Vagina (tissue), 2 donors: ENCODE measurements at places on chromosomes 5 and 9.

DNA sequence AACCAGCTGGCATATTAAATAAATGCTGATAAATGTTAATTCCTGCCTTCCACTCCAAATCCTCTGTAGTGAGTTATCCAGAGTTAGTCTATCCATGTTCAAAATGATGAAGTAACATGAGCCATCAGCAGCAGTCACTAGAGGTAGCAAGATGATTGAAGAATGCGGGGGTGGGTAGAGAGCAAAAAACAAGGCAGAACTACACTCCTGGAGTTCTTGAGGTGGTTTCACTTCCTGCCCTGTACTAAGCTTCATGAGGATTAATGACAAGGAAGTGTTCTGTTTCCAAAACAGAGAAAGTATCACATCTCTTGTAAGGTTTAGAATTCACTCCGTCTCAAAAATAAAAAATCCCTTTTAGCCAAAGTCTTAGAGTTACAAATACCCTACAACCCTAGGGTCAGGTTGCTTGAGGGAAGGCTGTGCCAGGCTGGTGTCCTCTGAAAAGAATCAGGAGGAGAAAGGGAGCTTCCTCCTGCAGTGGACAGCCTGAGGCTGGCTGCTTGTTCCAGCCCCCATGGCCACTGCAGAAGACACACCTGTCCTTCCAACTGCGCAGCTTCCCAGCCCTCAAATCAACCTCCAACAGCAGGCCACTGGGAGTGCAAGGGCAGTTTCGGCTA, 180.2 kb downstream of the DENND1A start:
- no peak for DNase-seq

- DNase-seq: no peak
These were observed 31.7 kb downstream of the SARDH start for GRCh38 chr9:133706307-133707050.

- DNase-seq: no peak
These were observed 163.2 kb downstream of the DAB2IP start for GRCh38 chr9:121814594-121814993.

GRCh38 chr9:6656614-6657300, 11.2 kb upstream of the GLDC start:
- no peak for DNase-seq

- no peak for DNase-seq
These were observed 3.9 kb upstream of the FBP1 start for GRCh38 chr9:94643176-94643575.

GRCh38 chr5:157859227-157859575, 256 bp upstream of the CLINT1 start:
- no peak for DNase-seq

DNA sequence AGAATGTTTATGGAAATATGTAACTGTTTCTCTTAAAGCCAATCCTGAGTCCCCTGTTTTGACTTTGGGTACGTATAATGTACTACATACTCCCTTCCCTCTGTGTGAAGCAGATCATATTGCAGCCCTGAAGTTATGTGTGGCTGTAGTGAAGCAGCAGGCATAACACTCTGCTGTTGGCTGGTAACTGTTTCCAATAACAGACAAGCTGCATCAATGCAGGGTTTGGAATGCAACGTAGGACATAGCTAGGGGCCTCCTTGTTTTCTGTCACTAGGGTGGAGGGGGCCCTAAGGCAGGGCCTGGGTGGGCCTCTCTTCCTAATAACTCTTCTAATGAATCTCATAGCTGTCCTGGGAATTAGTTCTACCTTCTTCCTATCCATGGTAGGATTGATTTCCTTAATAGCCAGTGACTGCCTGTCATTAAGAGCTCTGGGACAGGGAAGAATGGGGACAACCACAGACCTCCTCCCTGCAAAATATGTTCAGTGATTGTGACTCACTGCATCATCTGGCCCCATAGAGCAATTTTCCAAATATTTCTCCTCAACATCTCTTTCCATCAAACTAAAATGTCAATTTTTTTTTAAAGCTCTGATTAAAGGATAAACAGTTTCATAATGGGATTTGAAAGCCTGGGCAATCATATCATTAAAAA, 129.6 kb upstream of the HMHB1 start:
- DNase-seq: no peak

GRCh38 chr9:8364026-8364752, 564.6 kb upstream of the DMAC1 start:
- DNase-seq: no peak

DNA sequence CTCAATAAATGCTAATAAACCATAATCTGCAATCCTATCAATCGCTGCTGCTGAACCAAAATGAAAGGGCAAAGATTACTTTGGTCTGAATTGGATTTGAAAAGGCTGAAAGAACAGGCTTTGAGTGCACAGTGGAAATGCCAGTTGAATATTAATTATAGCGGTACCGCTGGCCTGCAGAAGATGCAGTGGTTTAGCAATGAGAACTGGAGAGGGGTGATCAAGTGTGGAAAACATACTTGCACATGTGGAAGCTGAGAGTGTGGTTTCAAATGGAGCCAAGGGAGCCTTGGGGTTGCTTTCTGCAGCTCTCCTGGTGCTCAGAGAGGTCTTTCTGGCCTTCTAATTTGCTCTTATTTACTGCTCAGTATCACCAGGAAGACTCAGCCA, 133.9 kb downstream of the PTTG1 start:
- no peak for DNase-seq

- no peak for DNase-seq
These were observed 46.9 kb downstream of the CSNK1G3 start for GRCh38 chr5:123558762-123559433.

DNA sequence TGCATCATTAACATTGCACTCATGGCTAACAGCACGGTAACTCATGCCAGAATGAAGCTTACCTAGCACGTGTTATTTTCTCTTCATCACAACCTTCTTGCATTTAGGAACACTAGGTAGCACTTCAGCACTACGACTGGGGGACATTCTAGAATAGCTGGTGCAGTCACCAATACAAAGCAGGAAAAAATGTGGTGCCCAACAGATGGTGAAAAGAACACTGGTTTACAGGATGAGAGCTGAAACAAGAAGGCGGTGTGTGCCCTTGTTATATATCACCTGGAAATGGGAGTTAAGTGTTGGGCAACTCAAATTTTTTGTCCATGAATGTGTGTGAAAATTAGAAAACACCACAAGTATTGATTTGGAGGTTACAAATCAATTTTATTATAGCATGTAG, 30.0 kb downstream of the GALNT12 start:
- DNase-seq: no peak

GRCh38 chr9:72041775-72042194, 18.6 kb downstream of the C9orf57 start:
- no peak for DNase-seq

GRCh38 chr5:68182094-68182493, 33.5 kb upstream of the PIK3R1 start:
- no peak for DNase-seq

GRCh38 chr9:95459851-95460517, 56.8 kb downstream of the PTCH1 start:
- no peak for DNase-seq

DNA sequence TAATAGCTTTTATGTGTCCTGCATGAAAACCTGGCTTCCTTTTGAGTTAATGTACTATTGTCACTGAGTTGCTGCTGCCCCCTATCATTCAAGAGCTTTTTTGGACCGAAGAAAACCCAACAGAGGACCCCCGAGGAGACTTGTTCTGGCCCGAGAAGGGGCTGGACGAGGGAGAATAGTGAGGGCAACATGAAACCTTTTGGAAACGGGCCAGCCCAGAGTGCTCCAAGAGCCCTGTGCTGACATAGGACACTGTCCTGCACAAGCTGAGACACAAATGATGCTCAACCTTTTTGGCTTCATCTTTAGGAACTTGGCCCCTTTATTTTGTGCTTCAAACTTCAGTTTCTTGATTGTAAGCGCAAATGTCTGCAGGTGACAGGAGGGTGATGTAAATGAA, 4.0 kb upstream of the GADD45G start:
- DNase-seq: no peak

- no peak for DNase-seq
These were observed 30.9 kb upstream of the SLC46A2 start for GRCh38 chr9:112921549-112921948.

- no peak for DNase-seq
These were observed 159.2 kb downstream of the SNX18 start for GRCh38 chr5:54676481-54677340.

- no peak for DNase-seq
These were observed 137.0 kb downstream of the CCDC192 start for GRCh38 chr5:127840198-127840524.

- no peak for DNase-seq
These were observed 362.4 kb downstream of the NDUFS4 start for GRCh38 chr5:53922508-53923498.

DNA sequence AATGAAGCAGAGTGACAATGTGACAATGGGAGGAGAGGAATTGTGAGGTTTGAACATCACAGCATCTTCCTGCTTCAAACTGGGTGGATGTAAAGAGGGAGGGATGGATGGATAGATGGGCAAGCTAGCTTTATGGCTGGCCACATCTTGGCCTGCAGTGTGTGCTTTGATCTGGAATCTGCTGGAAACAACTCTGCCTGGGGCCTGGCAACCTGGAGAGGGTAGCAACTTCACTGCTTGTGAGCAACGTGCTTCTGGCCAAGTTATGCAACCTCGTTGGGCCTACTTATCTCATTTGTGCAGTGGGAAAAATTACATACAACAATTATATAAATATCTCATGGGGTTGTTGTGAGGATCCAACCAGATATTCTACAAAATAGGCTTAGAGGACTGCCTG, 5.3 kb downstream of the IL9 start:
- no peak for DNase-seq

GRCh38 chr5:154737667-154738320, 17.4 kb upstream of the LARP1 start:
- DNase-seq: no peak

DNA sequence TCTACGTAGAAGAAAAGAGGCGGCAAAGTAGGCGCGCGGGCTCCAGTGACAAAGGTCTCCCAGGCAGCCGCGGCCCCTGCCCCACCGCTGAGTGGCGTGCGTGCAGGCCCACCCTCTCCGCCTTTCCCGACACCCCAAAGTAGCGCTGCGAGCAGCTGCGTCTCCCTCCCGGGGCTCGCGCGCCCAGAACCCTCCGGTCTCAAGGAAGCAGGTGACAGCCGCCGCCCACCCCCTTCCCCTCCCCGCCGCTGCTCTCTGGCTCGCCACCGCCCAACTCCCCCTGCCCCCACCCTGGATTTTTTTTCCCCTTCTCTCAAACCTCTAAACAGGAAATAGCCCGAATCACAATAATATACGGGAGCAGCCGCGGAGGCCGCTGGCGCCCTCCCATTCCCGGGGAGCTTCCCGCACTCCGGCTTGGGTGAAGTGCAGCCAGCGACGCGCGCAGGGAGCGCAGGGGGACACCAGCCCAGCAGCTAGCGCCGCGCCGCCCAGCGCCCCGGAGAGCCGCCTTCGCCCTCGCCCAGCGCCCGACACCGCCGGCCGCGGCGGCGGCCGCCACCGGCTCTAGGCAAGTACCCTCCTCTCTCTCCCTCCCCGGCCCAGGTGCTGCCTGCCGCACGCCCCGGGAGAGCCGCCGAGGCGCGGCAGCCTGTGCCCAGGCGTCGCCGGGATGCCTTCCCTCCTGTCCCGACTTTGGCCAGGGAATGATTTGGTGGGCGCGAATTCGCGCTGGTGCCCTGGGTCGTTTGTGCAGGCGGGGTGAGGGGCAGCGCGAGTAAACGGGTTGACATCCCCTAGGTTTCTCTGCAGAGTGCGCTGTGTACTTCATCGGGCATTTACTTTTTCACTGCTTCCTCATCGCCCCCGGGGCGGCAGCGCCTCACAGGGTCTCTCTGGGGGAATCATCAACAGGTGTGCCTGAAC, 52.7 kb upstream of the TJP2 start:
- no peak for DNase-seq

- no peak for DNase-seq
These were observed 21.3 kb downstream of the CCDC69 start for GRCh38 chr5:151202381-151203139.

DNA sequence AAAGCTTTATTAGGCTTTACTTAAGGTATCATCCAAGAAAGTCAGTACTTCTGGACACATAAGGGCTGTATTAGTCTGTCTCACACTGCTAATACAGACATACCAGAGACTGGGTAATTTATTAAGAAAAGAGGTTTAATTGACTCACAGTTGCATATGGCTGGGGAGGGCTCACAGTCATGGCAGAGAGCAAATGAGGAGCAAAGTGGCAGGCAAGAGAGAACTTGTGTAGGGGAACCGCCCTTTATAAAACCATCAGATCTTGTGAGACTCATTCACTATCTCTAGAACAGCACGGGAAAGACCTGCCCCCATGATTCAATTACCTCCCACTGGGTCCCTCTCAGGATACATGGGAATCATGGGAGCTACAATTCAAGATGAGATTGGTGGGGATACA, 49.2 kb upstream of the SLC44A1 start:
- no peak for DNase-seq

DNA sequence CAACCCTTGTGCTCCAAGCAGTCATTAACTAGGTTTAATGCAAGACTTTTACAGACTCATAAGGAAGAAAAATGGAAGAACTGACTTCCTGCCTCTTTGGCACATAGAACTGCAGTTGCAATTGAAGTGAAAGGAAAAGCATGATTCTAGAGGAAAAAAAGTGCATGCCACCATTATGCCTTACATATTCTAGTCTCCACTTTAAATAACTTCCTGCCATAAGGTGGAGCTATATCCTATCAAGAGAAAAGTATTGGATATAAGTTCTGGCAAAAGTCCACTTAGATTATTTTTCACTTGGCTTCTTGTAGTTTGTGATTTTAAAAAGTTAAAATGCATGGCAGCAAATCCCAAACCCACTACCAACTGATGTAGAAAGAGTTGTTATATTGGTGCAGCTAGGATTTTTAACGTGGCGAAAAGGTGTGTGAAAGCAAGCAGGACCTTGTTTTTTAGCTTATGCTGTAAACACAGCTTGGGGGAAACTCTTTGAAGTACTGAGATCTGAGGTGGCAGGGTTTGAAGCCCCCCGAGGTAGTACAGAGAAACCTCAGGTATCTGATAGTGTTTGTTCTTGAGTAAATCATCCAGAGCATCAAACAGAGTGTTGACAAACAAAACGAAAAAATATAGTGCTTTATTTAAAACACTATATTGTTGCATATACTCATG, 117.9 kb downstream of the ANXA1 start:
- no peak for DNase-seq

DNA sequence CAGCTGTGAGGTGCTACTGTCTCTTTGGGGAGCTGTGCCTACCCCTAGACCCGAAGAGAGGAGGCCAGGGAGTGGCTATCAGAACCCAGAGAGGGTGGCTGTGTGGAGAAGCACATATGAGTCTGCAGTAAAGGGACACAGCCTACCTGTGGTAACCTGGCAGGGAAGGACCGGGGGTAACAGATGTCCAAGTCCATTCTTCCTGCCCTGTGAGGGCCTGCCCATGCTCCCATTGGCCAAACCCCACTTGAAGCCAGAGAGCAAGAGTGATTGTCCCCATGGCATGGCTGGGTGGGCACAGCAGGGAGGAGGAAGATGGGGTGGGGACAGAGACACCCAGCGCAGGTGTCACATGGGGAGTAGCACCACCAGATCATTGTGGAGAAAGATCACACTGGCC, 39.3 kb downstream of the BOD1 start:
- DNase-seq: no peak

- DNase-seq: no peak
These were observed 39.8 kb upstream of the KCNMB1 start for GRCh38 chr5:170429014-170429413.

- DNase-seq: no peak
These were observed 7.2 kb downstream of the GAPT start for GRCh38 chr5:58498340-58498942.

- DNase-seq: no peak
These were observed 84.5 kb downstream of the ENC1 start for GRCh38 chr5:74556006-74556405.

GRCh38 chr5:38341056-38341455, 82.7 kb downstream of the EGFLAM start:
- no peak for DNase-seq

- DNase-seq: no peak
These were observed 173.2 kb downstream of the CCDC192 start for GRCh38 chr5:127876384-127876783.

GRCh38 chr5:13698885-13699284, 245.6 kb downstream of the DNAH5 start:
- DNase-seq: no peak
